ENCODE measurements at places on chromosomes 16 and 17. TPM values are rescaled to one million over a fixed set of nuclear protein-coding genes. Genes with fewer than 3 reads are reported as not detected.

DNA sequence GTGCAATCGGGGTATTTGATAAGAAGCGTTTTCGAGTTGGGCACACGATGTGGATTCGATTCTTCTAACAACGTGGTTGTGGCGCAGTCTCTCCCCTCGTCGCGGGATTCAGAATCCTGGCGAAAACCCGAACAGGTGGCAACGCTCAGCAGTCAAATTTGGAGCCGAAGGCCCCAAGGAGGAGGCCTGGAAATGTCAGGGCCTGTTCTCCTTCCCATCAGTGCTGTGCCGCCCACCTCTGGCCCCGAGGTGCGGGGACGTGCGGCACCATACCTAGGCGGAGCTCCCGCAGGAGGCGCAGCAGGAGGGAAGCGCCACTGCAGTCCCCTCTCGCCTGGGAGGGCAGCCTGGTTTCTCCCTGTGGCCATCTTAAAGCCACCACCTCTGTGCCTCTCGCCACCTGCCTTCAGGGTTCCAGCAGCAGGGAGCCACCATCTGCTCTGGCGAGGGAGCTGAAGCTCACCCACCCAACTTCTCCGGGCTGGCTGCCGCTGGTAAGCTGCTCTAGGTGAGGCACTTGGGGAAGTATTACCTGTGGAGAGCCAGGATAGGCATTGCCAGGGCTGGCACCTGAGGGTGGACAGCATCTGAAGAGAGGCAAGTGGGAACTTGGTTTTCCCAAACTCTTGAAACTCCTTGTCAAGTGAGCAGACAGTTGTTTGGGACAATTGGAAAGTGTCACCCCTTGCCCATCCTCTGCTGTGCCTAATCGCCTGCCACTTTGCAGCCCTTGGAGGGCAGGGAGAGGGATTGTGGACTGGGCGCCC is 2.6 kb upstream of the AATF start:
- H3K36me3 ChIP-seq, result peaks cover 11% of the 10 kb centered on the region
- no peak overlapping the region for H3K27ac ChIP-seq
- H3K27me3 ChIP-seq, result peaks cover 56% of the 10 kb centered on the region
- H3K4me3 ChIP-seq, result peak overlapping the region; percentile 15

DNA sequence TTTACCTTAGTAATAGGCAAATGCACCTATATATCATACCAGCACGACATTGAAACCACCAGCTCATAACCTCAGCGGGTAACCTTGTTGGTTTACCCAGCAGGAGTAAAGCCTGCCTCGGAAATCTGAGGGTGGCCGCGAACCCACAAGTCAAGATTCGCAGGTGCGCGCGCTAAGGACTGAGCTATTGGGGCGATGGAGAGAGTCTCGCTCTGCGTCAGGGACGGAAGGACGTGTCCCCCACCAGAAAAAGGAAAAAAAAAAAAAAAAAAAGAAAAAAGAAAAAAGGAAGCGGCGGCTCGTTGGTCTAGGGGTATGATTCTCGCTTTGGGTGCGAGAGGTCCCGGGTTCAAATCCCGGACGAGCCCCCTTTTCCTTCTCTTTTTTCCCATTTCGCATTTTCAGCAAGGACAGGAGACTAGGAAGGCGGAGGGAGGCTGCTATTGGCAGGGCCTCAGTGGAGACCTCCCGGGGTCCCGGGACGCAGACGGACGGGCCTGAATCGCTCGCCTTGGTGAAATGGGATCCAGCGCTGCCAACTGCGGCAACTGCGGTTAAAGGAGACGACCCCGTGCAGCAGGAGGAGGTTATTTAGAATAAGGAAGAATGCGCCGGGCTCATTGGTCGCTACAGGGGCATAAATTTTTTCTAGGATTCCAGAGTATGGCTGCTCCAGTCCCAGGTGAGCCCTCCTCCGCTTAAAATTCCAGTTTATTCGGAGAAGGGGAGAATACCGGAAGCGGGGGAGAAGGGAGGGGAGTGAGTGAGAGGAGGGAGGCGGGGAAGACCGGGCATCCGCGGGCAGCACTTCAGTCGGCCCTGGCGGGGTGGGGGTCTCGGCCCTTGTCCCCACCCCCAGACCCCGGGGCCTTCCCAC is at the start of gene OR1F1:
Gene OR1F1, plus strand, starts transcription at position 407 of the 877 bp plus-strand sequence.
- DNase-seq, result peak; percentile 79
- peaks cover 61% of the 10 kb centered on the region for H3K27me3 ChIP-seq
- H3K27ac ChIP-seq, result peak within 1 kb of the TSS; percentile 99
- peaks cover 70% of the 10 kb centered on the region for H3K4me1 ChIP-seq
- peaks cover 10% of the 10 kb centered on the region for H3K36me3 ChIP-seq

- no peak overlapping the region for H3K27ac ChIP-seq
- H3K4me3 ChIP-seq, result no peak overlapping the region
- H3K36me3 ChIP-seq, result no peaks in the 10 kb centered on the region
- peak; percentile 35 for DNase-seq
- peaks cover 50% of the 10 kb centered on the region for H3K4me1 ChIP-seq
- H3K27me3 ChIP-seq, result no peaks in the 10 kb centered on the region
Observed at GRCh38 chr16:69399361-69399760, 13.6 kb upstream of the TERF2 start.

HOXB7 gene
- 1.3 TPM for total RNA-seq

DNA sequence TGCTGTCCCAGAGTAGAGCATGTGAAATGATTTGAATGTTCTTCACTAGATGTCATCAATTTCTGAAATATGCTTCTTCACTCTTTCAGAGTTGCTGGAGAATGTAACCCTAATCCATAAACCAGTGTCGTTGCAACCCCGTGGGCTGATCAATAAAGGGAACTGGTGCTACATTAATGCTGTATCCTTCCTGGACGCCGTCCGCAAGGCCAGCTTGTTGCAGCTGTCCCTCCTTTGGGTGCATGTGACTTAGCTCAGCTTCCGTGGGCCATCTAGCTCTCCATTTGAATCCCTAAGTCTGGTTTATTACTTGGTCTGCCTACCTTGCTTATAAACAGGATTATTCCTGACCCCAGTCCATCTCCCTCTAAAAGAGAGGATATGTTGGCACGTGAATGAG is 58.8 kb downstream of the USP10 start:
- DNase-seq, result no peak
- peaks cover 63% of the 10 kb centered on the region for H3K4me1 ChIP-seq
- H3K27me3 ChIP-seq, result no peaks in the 10 kb centered on the region
- H3K4me3 ChIP-seq, result no peak overlapping the region

ASGR2 gene
- not detected for total RNA-seq

TBC1D28 gene
- total RNA-seq, result not detected

GRCh38 chr17:77076124-77076830 is 64.5 kb upstream of the SEC14L1 start:
- no peak overlapping the region for H3K27ac ChIP-seq
- H3K4me3 ChIP-seq, result no peak overlapping the region
- H3K27me3 ChIP-seq, result peaks cover 28% of the 10 kb centered on the region
- DNase-seq, result no peak

GRCh38 chr17:83034525-83034924 is 44.9 kb upstream of the METRNL start:
- no peak overlapping the region for H3K27ac ChIP-seq
- H3K4me1 ChIP-seq, result no peaks in the 10 kb centered on the region
- no peak for DNase-seq
- H3K27me3 ChIP-seq, result no peaks in the 10 kb centered on the region
- peaks cover 4% of the 10 kb centered on the region for H3K36me3 ChIP-seq

ACSM3 gene
- 26.7 TPM for total RNA-seq

GRCh38 chr16:88619859-88620815 is 18.2 kb upstream of the IL17C start:
- H3K27me3 ChIP-seq, result no peaks in the 10 kb centered on the region
- H3K4me1 ChIP-seq, result peaks cover 23% of the 10 kb centered on the region
- peak overlapping the region; percentile 86 for H3K27ac ChIP-seq
- H3K36me3 ChIP-seq, result peaks cover 2% of the 10 kb centered on the region
- DNase-seq, result peak; percentile 75
- peak overlapping the region; percentile 70 for H3K4me3 ChIP-seq

KRT39 gene
- total RNA-seq, result not detected

DNA sequence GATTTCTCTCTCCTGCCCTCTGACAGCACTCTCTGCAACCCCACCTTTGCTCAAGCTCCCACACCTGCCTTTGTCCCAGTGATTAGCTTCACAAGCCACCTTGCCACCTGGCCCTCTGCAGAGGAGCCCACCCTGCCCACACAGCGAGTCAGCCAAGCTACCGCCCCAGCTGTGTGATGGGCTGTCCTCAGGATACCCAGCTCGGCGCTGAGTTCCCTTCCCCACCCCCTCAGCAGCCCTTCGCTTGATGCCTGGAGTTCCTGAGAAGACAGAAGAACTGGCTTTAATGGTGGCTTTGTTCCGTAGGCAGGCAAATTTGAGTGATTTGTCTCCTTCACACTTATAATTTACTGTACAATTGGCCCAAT is 266.4 kb downstream of the CBLN1 start:
- H3K4me3 ChIP-seq, result no peak overlapping the region
- no peaks in the 10 kb centered on the region for H3K36me3 ChIP-seq
- no peaks in the 10 kb centered on the region for H3K4me1 ChIP-seq
- H3K27ac ChIP-seq, result no peak overlapping the region
- DNase-seq, result no peak

GRCh38 chr16:81500833-81501521 is 56.4 kb downstream of the CMIP start:
- H3K27me3 ChIP-seq, result no peaks in the 10 kb centered on the region
- peaks cover 22% of the 10 kb centered on the region for H3K4me1 ChIP-seq
- no peak overlapping the region for H3K27ac ChIP-seq
- no peak overlapping the region for H3K4me3 ChIP-seq

SLC16A5 gene
- 9.8 TPM for total RNA-seq

GRCh38 chr16:57725554-57725953 is 10.0 kb upstream of the KATNB1 start:
- H3K4me1 ChIP-seq, result peaks cover 9% of the 10 kb centered on the region
- no peak overlapping the region for H3K27ac ChIP-seq
- H3K4me3 ChIP-seq, result no peak overlapping the region
- no peaks in the 10 kb centered on the region for H3K36me3 ChIP-seq

HS3ST3A1 gene
- 1.5 TPM for total RNA-seq

TMEM219 gene
- 84.7 TPM for total RNA-seq

- H3K36me3 ChIP-seq, result peaks cover 7% of the 10 kb centered on the region
- no peak overlapping the region for H3K27ac ChIP-seq
- H3K4me1 ChIP-seq, result peaks cover 54% of the 10 kb centered on the region
- H3K4me3 ChIP-seq, result no peak overlapping the region
- no peaks in the 10 kb centered on the region for H3K27me3 ChIP-seq
Observed at GRCh38 chr16:67663151-67663876, 2.6 kb downstream of the PARD6A start.

- H3K4me1 ChIP-seq, result peaks cover 51% of the 10 kb centered on the region
- no peak overlapping the region for H3K27ac ChIP-seq
- H3K27me3 ChIP-seq, result no peaks in the 10 kb centered on the region
- no peak overlapping the region for H3K4me3 ChIP-seq
- no peak for DNase-seq
Observed at GRCh38 chr17:38922538-38923297, 2.7 kb upstream of the LASP1NB start.

NME1 gene
- 96.0 TPM for total RNA-seq

DNA sequence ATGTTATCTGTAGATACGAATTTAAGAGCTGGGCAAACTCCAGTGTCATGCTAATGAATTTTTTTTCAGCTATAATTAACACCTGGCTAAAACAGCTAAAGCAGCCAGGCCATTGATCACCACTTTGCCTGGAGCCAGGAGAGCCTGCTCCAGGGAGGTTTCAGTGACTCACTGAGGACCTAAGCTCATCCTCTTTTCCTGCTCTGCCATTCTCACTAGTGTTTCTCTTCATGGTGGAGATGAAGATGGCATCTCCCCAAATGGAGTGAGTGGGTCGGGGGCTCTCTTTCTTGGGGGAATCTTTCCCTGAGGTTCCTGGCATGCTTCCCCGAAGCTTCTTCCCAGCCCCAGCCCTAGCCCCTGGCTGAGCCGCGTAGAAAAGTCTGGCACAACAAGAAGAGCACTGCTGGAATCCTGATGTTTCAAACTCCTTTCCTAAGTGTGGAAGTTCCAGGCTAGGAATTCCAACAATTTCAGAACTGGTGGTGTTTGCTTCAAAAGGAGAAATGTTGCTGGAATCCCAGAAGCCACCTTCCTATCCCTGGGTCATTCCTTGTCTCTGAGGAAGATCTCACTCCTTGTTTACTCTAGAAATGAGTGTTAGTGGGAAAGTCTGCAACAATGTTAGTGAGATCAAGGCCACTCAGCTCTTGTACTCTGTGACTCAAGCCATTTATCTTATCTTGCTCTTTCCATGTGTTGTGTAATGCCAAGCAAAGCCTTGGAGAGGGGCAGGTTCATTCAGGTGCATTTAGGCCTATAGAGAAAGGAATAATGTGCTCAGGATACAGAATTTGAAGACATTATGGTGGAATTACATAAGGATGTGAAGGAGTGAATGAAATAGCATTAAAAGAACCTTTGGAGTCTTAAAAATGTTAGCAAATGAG is 26.0 kb upstream of the B4GALNT2 start:
- H3K27me3 ChIP-seq, result peaks cover 9% of the 10 kb centered on the region
- DNase-seq, result no peak
- H3K4me3 ChIP-seq, result no peak overlapping the region
- H3K27ac ChIP-seq, result no peak overlapping the region

DNA sequence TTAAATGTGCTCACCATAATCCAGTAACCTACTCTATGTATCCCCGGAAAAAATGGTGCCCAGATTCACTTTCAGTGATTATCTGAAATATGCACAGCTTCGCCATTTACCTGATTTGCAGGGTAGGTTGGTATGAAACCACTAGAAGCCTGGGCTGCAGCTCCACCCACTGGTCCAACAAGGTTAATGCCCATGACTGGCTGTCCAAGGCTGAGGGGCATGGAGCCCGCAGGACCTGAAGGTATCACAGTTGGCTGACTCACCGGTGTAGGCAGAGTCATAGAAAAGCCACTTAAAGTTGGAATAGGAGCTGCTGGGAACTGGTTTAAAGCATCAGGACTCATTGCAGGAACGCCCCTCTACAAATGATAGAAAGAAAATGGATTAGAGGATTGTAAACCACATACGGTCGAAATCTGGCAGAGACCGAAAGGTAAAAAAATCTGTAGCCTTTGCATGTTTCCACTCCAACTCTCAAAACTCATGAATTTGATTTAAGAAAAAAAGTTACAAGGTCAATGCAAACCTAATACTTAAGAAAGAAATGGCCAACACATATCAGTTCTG is 38.6 kb downstream of the SYNRG start:
- no peaks in the 10 kb centered on the region for H3K4me1 ChIP-seq
- H3K36me3 ChIP-seq, result peaks cover 21% of the 10 kb centered on the region
- DNase-seq, result peak; percentile 21
- H3K27ac ChIP-seq, result no peak overlapping the region
- H3K27me3 ChIP-seq, result no peaks in the 10 kb centered on the region

GRCh38 chr16:30971298-30971697 is 13.7 kb upstream of the HSD3B7 start:
- H3K27ac ChIP-seq, result no peak overlapping the region
- H3K4me1 ChIP-seq, result no peaks in the 10 kb centered on the region
- H3K27me3 ChIP-seq, result no peaks in the 10 kb centered on the region

- no peak overlapping the region for H3K4me3 ChIP-seq
- H3K27me3 ChIP-seq, result peaks cover 24% of the 10 kb centered on the region
- no peaks in the 10 kb centered on the region for H3K36me3 ChIP-seq
- H3K4me1 ChIP-seq, result no peaks in the 10 kb centered on the region
- H3K27ac ChIP-seq, result no peak overlapping the region
- no peak for DNase-seq
Observed at GRCh38 chr16:1890024-1890707, 18.2 kb upstream of the MEIOB start.

NDE1 gene
- 106 TPM for total RNA-seq

- no peak overlapping the region for H3K27ac ChIP-seq
- DNase-seq, result no peak
- no peak overlapping the region for H3K4me3 ChIP-seq
- H3K27me3 ChIP-seq, result peaks cover 19% of the 10 kb centered on the region
Observed at GRCh38 chr17:1703063-1703462, 7.1 kb downstream of the TLCD2 start.

Data from activated T-cell treated with anti-CD3 and anti-CD28 coated beads, Interleukin-2, amount 50 U/mL, for 72 hours (primary cell).